ENCODE measurements at places on chromosomes 7 and 10.

GRCh38 chr10:29470355-29470705 is 164.4 kb downstream of the SVIL start:
- no peak for DNase-seq

- DNase-seq, result no peak
Observed at GRCh38 chr10:50260791-50261281, 9.5 kb upstream of the ASAH2 start.

DNA sequence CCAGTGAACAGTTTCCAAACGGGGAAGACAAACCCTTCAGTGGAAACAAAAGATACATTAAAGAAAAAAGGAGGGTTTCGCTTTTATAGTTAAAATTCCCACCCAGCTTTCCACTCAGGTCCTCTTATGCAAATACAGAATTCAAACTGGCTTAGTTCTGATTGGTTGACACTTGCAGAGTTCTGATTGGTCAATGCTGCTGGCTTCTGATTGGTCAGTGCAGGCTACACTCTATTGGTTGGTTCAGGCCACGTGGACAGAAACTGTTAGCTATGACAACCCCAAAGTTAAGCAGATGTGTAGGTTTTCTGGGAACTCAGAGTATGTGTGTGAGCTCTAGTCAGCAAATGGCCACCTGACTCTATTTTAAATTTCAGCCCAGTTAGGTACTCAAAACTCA is 80.0 kb downstream of the FBXL13 start:
- DNase-seq, result no peak

DNA sequence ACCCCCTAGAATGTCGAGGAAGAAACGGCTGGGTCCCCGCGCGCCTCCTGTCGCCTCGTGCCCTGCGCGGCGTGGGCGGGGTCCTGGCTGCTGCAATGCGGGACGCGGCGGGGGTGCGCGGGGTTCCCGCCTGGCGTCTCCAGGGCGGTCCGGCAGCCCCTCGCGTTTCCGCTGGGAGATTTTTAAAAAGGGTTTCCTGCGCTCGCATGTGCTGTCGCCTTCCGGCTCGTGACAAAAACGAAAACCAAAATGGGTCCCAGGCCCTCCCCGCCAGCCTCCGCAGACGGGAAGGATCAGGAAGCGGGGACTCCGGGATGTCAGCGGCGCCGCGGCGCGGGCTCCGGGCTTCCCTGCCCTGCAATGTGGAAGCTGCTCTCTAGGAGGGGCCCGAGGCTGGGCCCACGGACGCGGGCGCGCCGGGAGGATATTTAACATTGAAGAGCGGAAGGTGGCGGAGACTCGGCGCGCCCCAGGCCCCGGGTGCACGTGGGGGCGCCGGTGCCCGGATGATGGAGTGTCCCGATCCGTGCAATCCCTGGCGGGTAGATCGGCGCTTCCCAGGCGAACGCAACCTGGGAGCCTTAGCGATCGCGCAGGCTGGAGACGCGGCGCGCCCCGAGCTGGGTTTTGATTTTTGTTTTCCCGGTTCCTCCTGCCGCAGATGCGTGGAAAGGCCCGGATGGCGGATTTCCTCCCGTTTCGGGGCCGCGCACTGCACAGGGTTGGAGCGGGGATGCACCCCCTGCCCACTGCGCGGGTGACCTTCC is 1.0 kb downstream of the PFKP start:
- DNase-seq, result peak; percentile 77

DNA sequence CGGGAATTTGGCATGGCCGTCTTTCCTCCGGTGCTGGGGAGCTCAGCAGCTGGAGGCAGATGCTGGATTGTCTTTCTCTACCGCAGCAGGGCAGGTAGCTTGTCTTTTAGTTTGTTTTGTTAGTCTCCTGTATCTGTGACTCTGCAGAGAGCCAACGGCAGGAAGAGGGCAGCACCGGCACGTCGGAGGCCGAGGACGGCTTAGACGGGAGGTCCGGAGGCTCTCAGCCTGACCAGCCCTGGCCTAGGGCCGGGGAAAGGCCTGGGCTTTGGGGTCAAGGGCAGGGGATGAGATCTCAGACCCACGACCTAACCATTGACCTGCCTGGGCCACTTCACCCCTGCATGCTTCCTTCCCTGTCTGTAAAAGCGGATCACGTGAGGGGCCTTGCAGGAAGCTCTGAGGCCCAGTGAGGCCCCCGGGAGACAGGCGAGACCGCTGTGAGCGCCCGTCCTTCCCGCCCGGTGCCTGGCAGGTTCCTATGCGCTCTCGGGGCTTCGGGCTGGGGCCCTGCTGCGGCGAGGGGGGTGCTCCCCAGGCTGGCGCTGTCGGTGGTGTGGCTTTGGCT is 72.7 kb downstream of the LHPP start:
- no peak for DNase-seq

DNA sequence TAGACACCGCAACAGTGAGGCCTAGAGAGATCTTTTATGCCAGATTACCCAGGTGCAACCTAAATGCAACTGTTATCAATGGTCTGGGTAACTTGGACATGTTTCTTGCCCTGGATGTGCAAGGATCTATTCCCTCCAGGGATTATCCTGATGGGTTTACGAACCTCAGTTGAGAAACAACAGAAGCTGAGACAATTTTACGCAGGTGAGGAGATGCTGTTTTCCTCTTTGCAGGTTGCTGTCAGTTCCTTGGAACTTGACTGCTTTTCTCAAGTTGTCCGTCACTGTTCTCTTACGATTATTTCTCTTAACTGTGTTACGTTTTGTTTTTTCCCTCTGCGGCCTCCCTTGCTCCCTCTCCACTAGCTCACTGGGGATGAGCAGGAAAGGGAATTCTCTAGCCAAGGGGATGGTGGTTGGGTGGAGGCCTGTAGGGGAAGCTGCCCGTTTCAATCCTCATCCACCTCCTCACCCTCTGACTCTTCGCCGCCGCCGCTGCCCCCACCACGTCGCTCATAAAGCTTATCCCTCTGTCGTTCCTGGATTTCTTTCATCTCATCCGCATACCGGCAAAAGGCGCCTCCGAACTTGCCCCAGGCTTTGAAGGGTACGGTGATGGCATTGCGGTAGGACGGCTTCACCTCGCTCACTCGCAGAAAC is 1.2 kb downstream of the PURB start:
- DNase-seq, result no peak

GRCh38 chr7:142383841-142384492 is 126.1 kb upstream of the PRSS58 start:
- no peak for DNase-seq

GRCh38 chr10:12637649-12638048 is 288.3 kb downstream of the CAMK1D start:
- no peak for DNase-seq

- no peak for DNase-seq
Observed at GRCh38 chr10:46558122-46558391, 1.6 kb upstream of the GPRIN2 start.

DNA sequence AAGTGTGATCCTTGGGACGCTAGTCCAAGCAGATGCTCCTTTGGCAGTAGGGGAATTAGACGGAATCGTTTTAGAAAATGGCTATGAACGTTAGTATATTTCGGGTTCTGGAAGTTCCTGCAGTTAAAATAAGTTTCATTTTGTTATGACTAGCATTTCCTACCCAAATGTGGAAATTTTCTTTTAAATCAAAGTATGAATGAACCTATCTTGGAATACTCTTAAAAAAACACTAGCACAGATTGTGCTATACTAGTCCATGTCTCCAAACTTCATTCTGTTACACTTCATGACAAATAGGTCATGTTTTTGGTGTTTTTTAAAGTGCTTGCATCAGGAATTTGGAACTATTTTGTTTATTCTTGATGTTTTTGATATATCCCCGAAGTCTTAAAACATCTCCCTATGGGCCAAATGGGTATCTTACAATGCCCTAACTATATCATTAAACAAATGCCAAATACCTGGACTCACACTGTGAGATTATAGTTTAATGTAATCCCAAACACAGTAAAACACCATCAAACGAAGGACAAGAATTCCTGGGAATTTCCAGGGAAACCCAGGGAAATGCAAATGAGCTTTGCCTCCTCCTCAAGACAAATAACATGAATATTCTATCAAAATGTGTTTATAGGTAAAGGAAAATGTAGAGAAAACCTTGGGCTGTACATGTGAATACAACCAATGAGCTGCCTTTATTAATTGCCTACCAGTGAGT is 75.9 kb upstream of the PTPRZ1 start:
- DNase-seq, result no peak

- peak; percentile 84 for DNase-seq
Observed at GRCh38 chr7:112399501-112399900, 50.8 kb upstream of the IFRD1 start.
